ENCODE measurements at places on chromosomes 11 and 22.

- no peak for DNase-seq
Observed at GRCh38 chr11:75148436-75148983, 2.4 kb upstream of the SLCO2B1 start.

DNA sequence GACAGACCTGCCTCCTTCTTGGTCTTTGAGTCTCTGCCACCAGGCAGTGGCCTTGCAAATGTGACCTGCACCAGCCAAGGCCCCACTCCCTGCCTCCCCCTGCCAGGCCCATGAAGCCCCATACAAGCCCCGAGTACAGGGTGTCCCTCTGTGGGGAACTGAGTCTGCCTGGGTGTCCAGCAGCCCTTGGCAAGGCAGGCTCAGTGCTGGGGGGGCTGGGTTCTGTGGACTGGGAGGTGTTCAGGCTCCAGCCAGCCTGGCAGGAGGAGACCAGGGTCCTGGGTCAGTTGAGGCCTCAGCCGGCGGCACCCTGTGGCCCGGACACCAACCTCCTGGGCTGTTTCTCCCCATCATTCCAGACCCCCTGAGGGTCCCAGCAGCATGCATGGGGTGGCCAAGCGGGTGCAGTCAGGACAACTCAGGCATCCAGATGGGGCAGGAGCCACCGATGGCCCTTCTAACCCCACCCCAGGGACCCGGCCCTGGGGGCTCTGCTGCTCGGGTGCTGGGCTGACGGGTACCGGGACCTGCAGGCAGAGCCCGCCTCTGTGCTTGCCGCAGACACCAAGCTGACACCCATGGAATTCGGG lies 5.7 kb downstream of the MUC5AC start:
- DNase-seq: no peak

GRCh38 chr22:42811459-42811858 lies 45.6 kb downstream of the ARFGAP3 start:
- DNase-seq: no peak

DNA sequence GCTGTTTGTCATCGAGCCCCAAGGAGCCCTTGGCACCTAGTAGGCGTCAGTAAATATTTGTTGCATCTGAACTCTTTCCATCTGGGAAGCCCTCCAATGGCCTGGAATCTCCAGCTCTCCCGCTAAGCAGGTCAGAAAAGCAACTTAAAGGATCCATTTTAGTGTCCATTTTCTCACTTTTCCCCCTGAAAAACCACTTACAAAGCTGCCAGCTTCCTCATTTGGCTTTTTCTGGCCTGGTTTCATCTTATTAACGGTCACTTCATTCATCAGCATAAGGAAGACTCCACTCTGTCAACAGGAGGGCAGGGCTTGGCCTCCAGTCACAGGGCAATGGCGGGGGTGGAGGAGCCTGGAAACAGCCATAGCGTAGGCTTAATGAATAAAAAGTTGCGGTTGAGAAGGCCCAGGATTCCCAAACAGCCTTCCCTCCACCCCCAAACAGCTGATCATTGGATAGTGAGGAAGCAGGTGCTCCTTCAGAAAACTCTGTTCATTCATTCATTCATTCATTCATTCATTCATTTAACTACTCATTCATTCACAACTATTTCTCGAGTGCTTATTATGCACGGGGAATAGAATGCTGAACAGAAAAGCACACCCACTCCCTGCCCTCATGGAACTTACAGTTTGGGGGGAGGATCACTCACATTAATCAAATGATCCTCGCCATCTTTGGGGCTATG lies 104.5 kb upstream of the RCN1 start:
- no peak for DNase-seq

- no peak for DNase-seq
Observed at GRCh38 chr22:43957871-43958270, 2.6 kb downstream of the SAMM50 start.

DNA sequence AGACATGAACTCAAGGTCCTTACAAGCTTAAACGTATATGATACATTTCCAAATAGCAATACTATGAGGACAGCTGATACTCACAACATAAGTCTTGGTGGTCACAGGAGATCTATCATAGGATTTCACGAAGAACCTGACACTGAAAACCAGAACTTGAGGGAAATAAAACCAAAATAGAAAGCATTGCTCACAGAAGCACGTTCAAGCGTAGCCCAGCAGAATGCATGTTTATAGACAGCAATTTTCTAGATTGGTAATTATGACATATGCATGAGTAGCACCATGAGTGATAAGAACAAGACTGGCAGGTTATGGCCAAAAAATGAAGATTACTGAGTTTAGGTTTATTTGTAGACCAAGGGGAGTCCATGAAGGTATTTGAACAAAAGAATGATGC lies 243.5 kb downstream of the ETS1 start:
- no peak for DNase-seq

GRCh38 chr11:80155412-80156017 lies 714.7 kb upstream of the TENM4 start:
- DNase-seq: no peak

GRCh38 chr11:86678296-86678695 lies 5.9 kb upstream of the ME3 start:
- no peak for DNase-seq

DNA sequence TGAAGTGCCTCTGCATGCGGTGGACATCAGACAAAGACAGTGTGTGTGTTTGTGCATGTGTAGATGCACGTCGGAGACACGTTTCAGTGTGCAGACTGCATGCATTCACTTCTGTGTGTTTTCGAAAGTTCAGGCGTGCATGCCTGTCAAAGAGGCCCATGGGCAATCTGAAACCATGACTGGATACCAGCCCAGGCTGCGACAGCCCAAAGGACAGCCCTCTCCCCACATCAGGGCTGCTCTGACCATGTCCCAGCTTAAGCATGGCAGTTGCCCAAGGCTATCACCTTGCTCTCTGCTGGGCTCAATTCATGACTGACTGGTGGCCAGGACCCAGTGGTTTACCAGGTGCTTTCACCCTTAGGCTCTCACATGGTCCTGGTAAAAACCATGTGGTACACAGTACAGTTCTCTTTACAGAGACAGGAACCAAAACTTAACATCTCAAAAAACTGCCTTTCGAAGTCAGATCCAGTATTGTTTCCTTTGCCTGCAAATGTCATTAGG lies 423.7 kb upstream of the CADM1 start:
- DNase-seq: no peak
